ENCODE measurements at places on chromosomes 16 and 17.
A peak's percentile ranks its signal among the peaks of the same experiment; 100 is the strongest.

DNA sequence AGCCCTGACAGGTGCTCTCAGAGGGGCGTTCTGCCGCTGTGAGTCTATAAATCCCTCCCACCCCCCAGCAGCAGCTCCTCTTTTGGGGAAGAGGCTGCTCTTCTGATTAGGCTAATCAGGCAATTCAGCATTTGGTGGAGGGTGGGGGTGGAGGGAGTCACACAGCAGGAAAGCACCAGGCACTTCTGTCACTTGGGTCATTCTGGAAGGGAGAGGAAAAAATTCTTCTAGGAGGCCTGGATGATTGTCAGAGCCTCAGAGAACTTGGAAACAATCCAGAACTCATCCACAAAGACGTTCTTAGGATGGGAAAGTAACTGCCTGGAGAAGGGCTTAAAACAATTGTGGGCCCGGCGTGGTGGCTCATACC is 7.3 kb upstream of the SSTR2 start:
- DNase-seq = no peak
- H3K27me3 ChIP-seq = peaks cover 34% of the 10 kb centered on the region
- H3K4me1 ChIP-seq = peaks cover 48% of the 10 kb centered on the region
- peak overlapping the region; percentile 81 for H3K27ac ChIP-seq

GRCh38 chr17:67442787-67443624 is 65.9 kb downstream of the PITPNC1 start:
- no peak overlapping the region for H3K27ac ChIP-seq
- no peak overlapping the region for H3K4me3 ChIP-seq
- no peak for DNase-seq
- no peaks in the 10 kb centered on the region for H3K36me3 ChIP-seq
- no peaks in the 10 kb centered on the region for H3K27me3 ChIP-seq
- peaks cover 6% of the 10 kb centered on the region for H3K4me1 ChIP-seq

GRCh38 chr17:79728169-79728907 is 2.4 kb upstream of the ENPP7 start:
- peaks cover 7% of the 10 kb centered on the region for H3K36me3 ChIP-seq
- H3K27me3 ChIP-seq = peaks cover 3% of the 10 kb centered on the region
- DNase-seq = peak; percentile 78
- peak overlapping the region; percentile 92 for H3K27ac ChIP-seq
- peak overlapping the region; percentile 82 for H3K4me3 ChIP-seq

GRCh38 chr16:88681084-88681680 is 5.1 kb downstream of the SNAI3 start:
- no peak for DNase-seq
- H3K4me3 ChIP-seq = peak overlapping the region; percentile 62
- peaks cover 13% of the 10 kb centered on the region for H3K36me3 ChIP-seq
- H3K4me1 ChIP-seq = peaks cover 23% of the 10 kb centered on the region
- no peaks in the 10 kb centered on the region for H3K27me3 ChIP-seq

GRCh38 chr16:8271344-8271743 is 319.0 kb downstream of the TMEM114 start:
- H3K27ac ChIP-seq = no peak overlapping the region
- no peaks in the 10 kb centered on the region for H3K4me1 ChIP-seq
- H3K27me3 ChIP-seq = no peaks in the 10 kb centered on the region
- no peak overlapping the region for H3K4me3 ChIP-seq

DNA sequence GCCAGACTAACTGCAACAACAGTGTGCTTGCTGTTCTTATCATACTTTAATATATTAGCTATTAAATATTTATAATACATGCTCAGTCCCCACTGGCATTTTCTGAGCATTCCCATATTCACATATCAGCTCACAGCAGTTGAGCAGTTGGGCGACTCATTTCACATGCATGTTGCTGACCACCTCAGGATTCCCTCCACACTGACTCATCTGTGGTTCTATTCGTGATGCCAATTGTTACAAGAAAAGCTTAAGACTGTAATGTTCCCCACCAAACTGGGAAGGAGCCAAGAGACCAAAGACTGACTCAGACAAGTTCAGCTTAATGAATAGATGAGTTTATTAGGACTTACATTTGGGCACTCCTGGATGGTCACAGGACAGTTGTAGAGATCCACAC is 100.3 kb upstream of the KIF2B start:
- no peaks in the 10 kb centered on the region for H3K4me1 ChIP-seq
- H3K27ac ChIP-seq = no peak overlapping the region
- no peak for DNase-seq
- H3K27me3 ChIP-seq = no peaks in the 10 kb centered on the region
- no peaks in the 10 kb centered on the region for H3K36me3 ChIP-seq

GRCh38 chr17:66805567-66805966 is 29.4 kb upstream of the CACNG5 start:
- no peak overlapping the region for H3K27ac ChIP-seq
- H3K36me3 ChIP-seq = no peaks in the 10 kb centered on the region
- DNase-seq = no peak

GRCh38 chr16:79634298-79634697 is 33.8 kb upstream of the MAF start:
- H3K27me3 ChIP-seq = peaks cover 35% of the 10 kb centered on the region
- H3K4me3 ChIP-seq = no peak overlapping the region
- no peaks in the 10 kb centered on the region for H3K36me3 ChIP-seq
- no peaks in the 10 kb centered on the region for H3K4me1 ChIP-seq
- H3K27ac ChIP-seq = no peak overlapping the region

GRCh38 chr16:50252082-50252611 is 14.2 kb upstream of the ADCY7 start:
- H3K36me3 ChIP-seq = no peaks in the 10 kb centered on the region
- H3K27ac ChIP-seq = no peak overlapping the region
- no peaks in the 10 kb centered on the region for H3K27me3 ChIP-seq
- DNase-seq = no peak
- peaks cover 17% of the 10 kb centered on the region for H3K4me1 ChIP-seq

DNA sequence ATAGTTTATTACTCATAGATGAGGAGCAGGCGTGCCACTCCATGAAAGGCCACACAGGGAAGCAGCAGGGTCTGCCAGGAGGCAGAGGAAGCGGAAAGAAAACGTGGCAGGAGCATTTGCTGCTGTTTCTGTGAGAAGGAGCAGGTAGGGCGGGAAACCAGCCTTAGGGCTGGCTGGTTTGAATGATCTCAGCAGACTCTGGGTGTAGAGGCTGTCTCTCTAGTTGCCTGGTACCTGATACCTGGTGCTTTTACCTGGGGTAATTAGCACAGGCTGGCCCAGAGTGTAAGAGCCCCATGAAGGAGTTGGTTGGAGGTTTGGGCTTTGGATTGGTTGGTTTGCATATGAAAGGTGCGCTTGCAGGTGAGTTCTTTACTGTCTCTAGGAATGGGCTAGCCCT is 205.0 kb upstream of the CACNG3 start:
- peak overlapping the region; percentile 44 for H3K27ac ChIP-seq
- peaks cover 15% of the 10 kb centered on the region for H3K4me1 ChIP-seq
- no peak for DNase-seq
- no peak overlapping the region for H3K4me3 ChIP-seq

GRCh38 chr16:56777482-56777881 is 47.6 kb downstream of the NUP93 start:
- H3K4me3 ChIP-seq = no peak overlapping the region
- no peak overlapping the region for H3K27ac ChIP-seq
- H3K27me3 ChIP-seq = no peaks in the 10 kb centered on the region
- DNase-seq = no peak

- no peak overlapping the region for H3K4me3 ChIP-seq
- no peak overlapping the region for H3K27ac ChIP-seq
- DNase-seq = no peak
- peaks cover 9% of the 10 kb centered on the region for H3K27me3 ChIP-seq
- no peaks in the 10 kb centered on the region for H3K36me3 ChIP-seq
- no peaks in the 10 kb centered on the region for H3K4me1 ChIP-seq
Observed at GRCh38 chr16:52872731-52873130, 180.0 kb downstream of the CHD9NB start.

DNA sequence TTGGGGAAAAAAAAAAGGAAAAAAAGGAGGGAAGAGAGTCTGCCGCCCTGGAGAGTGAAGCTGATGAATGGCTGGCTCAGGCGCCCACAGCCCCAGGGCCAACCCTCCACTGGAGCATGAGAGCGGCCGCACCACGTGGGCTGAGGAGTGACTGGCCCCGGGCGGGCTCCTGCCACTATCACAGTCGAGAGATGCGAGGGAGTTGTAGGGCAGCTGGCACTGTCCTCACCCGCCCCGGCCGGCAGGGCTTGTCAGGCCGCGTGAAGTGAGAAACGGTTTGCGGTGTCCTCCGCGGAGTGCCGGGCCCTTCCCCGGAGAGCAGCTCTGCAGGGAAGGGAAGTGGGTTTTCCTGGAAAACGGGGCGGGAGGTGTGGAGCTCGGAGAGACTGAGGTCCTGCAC is 45.9 kb downstream of the JPH3 start:
- peaks cover 26% of the 10 kb centered on the region for H3K27me3 ChIP-seq
- H3K4me3 ChIP-seq = no peak overlapping the region
- no peak for DNase-seq
- H3K27ac ChIP-seq = no peak overlapping the region
- no peaks in the 10 kb centered on the region for H3K4me1 ChIP-seq

DNA sequence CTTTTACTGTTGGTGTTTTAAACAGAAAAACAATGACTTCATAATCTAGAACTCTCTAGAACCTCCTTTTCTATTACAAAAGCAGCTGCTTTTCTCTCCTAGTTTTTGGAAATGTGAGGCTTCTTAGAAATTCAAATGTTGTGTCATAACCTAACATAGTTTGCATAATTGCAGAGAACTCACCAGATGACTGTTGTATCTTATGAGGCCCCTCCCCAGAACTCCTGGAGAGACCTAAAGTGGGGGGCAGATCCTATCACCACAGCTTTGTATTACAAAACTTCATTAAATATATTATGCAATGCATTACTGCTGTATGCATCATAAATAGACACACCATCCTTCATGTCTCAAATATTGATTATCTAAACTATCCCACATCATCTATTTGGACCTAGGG is 538.7 kb upstream of the HSBP1 start:
- DNase-seq = no peak
- peaks cover 17% of the 10 kb centered on the region for H3K27me3 ChIP-seq
- no peak overlapping the region for H3K4me3 ChIP-seq

DNA sequence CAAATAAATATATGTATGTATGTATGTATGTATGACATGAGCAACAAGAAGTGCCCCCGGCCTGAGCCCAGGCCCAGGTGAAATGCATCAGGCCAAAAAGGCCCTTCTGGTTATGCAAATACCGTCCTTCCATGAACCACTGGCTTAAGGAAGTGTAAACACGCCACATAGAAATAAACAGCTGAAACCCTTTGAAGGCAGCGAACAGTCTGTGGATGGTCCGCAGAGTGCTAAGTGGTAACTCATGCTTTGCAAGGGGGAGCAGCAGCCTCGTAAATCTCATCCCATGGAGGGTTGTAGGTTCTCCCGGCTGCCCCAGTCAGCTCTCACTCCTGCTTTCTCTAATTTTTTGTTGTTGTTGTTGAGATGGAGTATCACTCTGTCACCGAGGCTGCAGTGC is 36.7 kb downstream of the COTL1 start:
- H3K4me3 ChIP-seq = no peak overlapping the region
- H3K27me3 ChIP-seq = no peaks in the 10 kb centered on the region
- no peak for DNase-seq
- peaks cover 65% of the 10 kb centered on the region for H3K4me1 ChIP-seq

DNA sequence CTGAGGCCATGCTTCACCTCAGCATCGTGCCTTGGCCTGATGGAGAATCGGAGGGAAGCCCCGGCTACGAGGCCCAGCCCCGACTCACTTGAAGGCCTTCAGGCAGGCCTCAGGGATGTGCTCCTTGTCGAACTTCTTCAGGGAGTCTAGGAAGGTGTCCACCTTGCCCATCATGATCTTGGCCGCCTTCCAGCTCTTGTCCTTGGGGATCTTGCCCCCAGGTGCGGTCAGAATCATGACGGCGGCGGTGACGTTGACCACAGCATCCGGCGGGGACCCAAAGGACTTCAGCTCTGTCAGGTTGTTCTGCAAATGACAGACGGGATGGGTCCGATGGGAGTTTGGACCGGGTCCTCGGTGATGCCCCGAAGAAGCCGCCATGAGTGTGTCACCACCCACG is 81.2 kb downstream of the PGS1 start:
- H3K36me3 ChIP-seq = no peaks in the 10 kb centered on the region
- no peak overlapping the region for H3K27ac ChIP-seq
- no peaks in the 10 kb centered on the region for H3K4me1 ChIP-seq
- DNase-seq = no peak
- no peak overlapping the region for H3K4me3 ChIP-seq

- peak within 1 kb of the TSS; percentile 94 for H3K27ac ChIP-seq
- H3K4me3 ChIP-seq = peak within 1 kb of the TSS; percentile 97
Observed at GRCh38 chr16:67847064-67847861, at the start of gene CENPT. Gene CENPT (minus strand): TSS chr16:67847693. CDS start chr16:67833859, 13,834 bp downstream.

GRCh38 chr16:4663777-4664465 is 29.4 kb upstream of the NUDT16L1 start:
- peak overlapping the region; percentile 93 for H3K27ac ChIP-seq
- H3K36me3 ChIP-seq = peaks cover 48% of the 10 kb centered on the region
- peak overlapping the region; percentile 67 for H3K4me3 ChIP-seq
- DNase-seq = peak; percentile 67
- H3K27me3 ChIP-seq = no peaks in the 10 kb centered on the region

DNA sequence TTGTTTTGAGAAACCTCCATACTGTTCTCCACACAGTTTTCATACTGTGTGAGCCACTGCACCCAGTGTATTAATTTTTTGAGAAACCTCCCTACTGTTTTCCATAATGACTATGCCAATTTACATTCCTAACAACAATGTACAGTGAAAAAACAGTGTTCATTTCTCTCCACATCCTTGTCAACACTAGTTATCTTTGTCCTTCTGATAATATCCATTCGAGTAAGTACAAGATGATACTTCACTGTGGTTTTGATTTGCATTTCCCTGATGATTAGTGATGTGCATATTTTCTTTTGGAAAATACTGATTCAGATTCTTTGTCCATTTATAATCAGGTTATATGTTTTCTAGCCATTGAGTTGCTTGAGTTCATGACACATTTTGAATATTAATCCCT is 462.0 kb downstream of the CDH11 start:
- H3K4me1 ChIP-seq = no peaks in the 10 kb centered on the region
- no peaks in the 10 kb centered on the region for H3K36me3 ChIP-seq

DNA sequence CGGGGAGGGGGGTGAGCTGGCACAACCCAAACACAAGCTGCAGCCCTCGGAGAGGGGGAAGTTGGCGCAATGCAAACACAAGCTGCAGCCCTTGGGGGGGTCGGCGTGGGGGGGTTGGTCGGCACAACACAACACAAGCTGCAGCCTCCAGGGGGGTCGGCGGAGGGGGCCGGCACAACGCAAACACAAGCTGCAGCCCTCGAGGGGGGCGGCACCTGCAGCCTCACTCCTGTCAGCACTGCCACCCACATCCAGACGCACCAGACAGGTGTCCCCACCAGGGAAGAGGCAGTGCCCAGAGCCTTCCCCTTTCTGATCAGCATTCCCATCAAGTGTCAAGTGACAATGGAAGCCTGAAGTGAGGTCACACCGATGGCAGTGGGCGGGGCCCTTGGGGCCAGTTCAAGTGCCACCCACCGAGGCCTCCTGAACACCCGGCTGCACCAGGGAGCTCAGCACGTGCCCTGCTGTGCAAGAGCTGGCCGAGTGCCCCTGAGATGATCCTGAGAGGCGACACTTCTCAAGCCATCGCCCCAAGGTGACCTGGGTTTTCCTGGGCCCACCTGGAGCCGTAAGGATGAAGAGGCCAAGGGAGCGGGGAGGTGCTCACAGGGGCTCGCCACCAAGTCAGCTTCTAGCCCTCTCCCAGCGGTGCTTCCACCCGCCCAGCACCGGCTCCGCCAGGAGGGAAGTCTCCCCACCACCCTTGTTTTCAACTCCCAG is 59.3 kb downstream of the KLHDC4 start:
- H3K27me3 ChIP-seq = no peaks in the 10 kb centered on the region
- no peak for DNase-seq
- H3K27ac ChIP-seq = peak overlapping the region; percentile 56
- peaks cover 21% of the 10 kb centered on the region for H3K4me1 ChIP-seq
- H3K36me3 ChIP-seq = peaks cover 72% of the 10 kb centered on the region
- H3K4me3 ChIP-seq = no peak overlapping the region
